ENCODE measurements at places on chromosomes 5 and 9. TPM values are rescaled to one million over a fixed set of nuclear protein-coding genes. Genes with fewer than 3 reads are reported as not detected.
A peak's percentile ranks its signal among the peaks of the same experiment; 100 is the strongest.

DNA sequence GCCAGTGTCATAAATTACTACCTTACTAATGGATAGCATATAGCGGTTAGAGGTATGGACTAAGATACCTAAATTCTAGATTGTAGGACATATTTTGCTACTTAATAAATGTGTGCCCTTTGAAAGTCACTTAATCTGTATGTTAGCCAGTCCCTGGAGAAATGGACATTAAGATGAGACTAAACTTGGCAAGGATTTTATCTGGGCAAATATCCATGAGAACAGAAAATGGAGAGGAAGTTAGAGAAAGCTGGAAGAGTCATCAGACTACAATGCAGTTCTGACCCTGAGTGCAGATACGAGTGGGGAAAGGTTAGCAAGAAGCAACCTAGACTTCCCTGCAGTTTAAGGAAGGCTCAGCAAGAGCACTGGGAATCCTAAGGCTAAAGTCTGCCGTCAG is 33.0 kb downstream of the TBCA start:
- H3K27me3 ChIP-seq, result no peaks in the 10 kb centered on the region
- H3K36me3 ChIP-seq, result no peaks in the 10 kb centered on the region
- no peak for DNase-seq
- H3K4me3 ChIP-seq, result no peak overlapping the region
- no peak overlapping the region for H3K27ac ChIP-seq

GRCh38 chr5:39057734-39058133 is 16.5 kb downstream of the RICTOR start:
- H3K4me3 ChIP-seq, result no peak overlapping the region
- H3K27ac ChIP-seq, result peak overlapping the region; percentile 11
- H3K4me1 ChIP-seq, result peaks cover 4% of the 10 kb centered on the region
- no peaks in the 10 kb centered on the region for H3K27me3 ChIP-seq
- no peaks in the 10 kb centered on the region for H3K36me3 ChIP-seq
- no peak for DNase-seq

GRCh38 chr9:74865177-74865576 is 22.5 kb downstream of the TRPM6 start:
- H3K4me1 ChIP-seq, result no peaks in the 10 kb centered on the region
- H3K36me3 ChIP-seq, result no peaks in the 10 kb centered on the region
- H3K4me3 ChIP-seq, result no peak overlapping the region
- DNase-seq, result no peak

DNA sequence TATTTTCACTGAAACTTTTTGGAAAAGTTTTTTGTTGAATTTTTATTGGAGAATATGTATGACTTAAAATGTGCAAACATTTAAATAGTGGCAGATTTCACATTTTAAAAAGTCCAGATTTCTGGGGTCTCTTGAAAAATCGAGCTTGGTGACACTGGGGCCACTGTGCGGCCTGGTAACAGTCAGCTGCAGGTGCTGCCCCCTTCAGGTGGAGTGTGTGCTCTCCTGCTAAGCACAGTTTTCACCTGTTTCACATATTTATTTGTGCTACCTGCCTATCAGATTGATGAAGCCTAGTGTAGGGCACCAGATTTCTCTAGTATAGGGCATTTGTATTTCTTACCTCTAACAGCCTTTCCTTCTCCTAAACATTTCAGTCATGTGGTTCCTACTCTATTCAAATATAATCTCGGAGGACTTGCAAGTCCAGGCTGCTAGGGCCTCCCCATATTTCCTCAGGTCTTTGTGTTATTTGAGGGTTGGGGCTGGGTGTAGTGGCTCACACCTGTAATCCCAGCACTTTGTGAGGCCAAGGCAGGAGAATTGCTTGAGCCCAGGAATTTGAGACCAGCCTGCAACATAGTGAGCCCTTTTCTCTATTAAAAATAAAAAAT is 95.8 kb upstream of the KLF9 start:
- no peaks in the 10 kb centered on the region for H3K27me3 ChIP-seq
- no peaks in the 10 kb centered on the region for H3K4me1 ChIP-seq
- no peak overlapping the region for H3K27ac ChIP-seq
- H3K36me3 ChIP-seq, result no peaks in the 10 kb centered on the region
- H3K4me3 ChIP-seq, result no peak overlapping the region
- DNase-seq, result no peak

DNA sequence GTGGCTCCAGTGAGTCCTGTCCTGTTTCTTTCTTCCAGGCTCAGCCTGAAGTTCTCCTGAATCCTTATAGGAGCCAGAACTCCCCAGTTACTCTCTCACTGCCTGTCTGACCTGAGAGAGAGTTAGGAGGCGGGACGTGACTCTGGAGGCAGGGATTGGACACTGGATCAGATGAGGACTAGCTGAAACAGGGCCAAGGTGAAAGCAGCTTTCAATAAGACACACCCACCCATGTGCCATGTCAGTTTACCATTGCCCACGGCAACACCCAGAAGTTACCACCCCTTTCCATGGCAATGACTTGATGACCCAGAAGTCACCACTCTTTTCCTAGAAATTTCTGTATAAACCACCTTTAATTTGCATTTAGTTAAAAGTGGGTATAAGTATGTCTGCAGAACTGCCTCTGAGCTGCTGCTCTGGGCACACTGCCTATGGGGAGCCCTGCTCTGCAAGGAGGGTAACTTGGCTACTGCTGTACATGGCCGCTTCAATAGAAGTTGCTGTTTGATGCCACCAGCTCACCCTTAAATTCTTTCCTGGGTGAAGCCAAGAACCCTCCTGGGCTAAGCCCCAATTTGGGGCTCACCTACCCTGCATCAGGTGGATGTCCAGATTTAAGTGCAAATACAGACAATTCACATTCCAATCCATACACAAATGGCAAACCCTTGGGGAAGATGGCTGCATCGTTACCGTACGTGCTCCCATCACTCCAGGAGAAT is 13.7 kb downstream of the FCN2 start:
- H3K4me1 ChIP-seq, result no peaks in the 10 kb centered on the region
- no peak for DNase-seq
- H3K27me3 ChIP-seq, result peaks cover 36% of the 10 kb centered on the region
- H3K36me3 ChIP-seq, result no peaks in the 10 kb centered on the region

DNA sequence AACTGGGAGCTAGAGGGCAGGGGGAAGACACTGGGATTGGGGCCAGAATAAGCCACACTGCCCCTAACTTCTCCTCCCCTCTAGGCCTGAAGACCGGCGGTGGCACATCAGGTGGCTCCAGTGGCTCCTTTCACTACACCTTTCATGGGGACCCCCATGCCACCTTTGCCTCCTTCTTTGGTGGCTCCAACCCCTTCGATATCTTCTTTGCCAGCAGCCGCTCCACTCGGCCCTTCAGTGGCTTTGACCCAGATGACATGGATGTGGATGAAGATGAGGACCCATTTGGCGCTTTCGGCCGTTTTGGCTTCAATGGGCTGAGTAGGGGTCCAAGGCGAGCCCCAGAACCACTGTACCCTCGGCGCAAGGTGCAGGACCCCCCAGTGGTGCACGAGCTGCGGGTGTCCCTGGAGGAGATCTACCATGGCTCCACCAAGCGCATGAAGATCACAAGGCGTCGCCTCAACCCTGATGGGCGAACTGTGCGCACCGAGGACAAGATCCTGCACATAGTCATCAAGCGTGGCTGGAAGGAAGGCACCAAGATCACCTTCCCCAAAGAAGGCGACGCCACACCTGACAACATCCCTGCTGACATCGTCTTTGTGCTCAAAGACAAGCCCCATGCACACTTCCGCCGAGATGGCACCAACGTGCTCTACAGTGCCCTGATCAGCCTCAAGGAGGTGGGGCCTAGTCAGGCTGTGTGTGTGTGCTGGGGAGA is 6.8 kb downstream of the DNAJB5 start:
- H3K36me3 ChIP-seq, result peaks cover 9% of the 10 kb centered on the region
- no peak overlapping the region for H3K4me3 ChIP-seq
- H3K4me1 ChIP-seq, result no peaks in the 10 kb centered on the region
- H3K27me3 ChIP-seq, result no peaks in the 10 kb centered on the region
- no peak for DNase-seq
- no peak overlapping the region for H3K27ac ChIP-seq

Gene MPDZ
- 0.35 TPM for total RNA-seq

Gene MLANA
- total RNA-seq, result not detected
